Renal pelvis (tissue), 12 donors: ENCODE measurements at places on chromosomes 11 and 22. TPM values are rescaled to one million over a fixed set of nuclear protein-coding genes. Genes with fewer than 3 reads are reported as not detected.

DNA sequence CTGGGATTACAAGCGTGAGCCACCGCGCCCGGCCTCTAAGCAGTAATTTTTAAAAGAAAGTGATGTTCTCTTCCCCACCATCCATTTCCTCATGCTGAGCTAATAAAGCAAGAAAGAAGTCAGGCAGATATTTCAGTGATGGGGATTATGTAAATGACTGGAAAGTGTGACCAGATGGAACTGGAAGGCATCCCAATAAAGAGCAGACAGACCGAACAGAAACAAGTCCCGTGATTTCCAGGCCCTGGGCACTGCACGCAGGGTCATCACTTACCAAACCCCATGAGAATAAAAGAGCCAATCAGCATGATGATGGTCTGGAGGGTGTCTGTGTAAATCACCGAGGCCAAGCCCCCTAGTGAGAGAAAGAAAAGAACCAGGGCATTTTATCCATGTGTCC, 18.2 kb downstream of the SLC5A4 start:
- no peak for DNase-seq

- peak; percentile 54 for DNase-seq
Measured at GRCh38 chr11:64649291-64649697, 58.3 kb downstream of the SLC22A12 start.

GRCh38 chr22:33853200-33854097, 66.8 kb downstream of the LARGE1 start:
- DNase-seq = peak; percentile 40

DUSP8 gene
- polyA plus RNA-seq = 4.0 TPM

GRIA4 gene
- polyA plus RNA-seq = 0.69 TPM

ZNRF3 gene
- polyA plus RNA-seq = 32.2 TPM

HTATIP2 gene
- 3.7 TPM for polyA plus RNA-seq

C11orf16 gene
- 1.7 TPM for polyA plus RNA-seq
